ENCODE measurements at places on chromosomes 11 and 22. TPM values are rescaled to one million over a fixed set of nuclear protein-coding genes. Genes with fewer than 3 reads are reported as not detected.

The EIF3D gene
- polyA plus RNA-seq: 407 TPM

The SLC35E4 gene
- polyA plus RNA-seq: 2.3 TPM

The CARNS1 gene
- polyA plus RNA-seq: not detected

The MICALL1 gene
- polyA plus RNA-seq: 42.8 TPM

The PRAME gene
- polyA plus RNA-seq: 0.06 TPM

The SPTY2D1 gene
- 15.6 TPM for polyA plus RNA-seq

The PDGFD gene
- 0.27 TPM for polyA plus RNA-seq

The NXPE1 gene
- polyA plus RNA-seq: not detected

The ST14 gene
- polyA plus RNA-seq: 45.8 TPM

The MMP13 gene
- not detected for polyA plus RNA-seq

The CEP126 gene
- 3.4 TPM for polyA plus RNA-seq

The KCNE3 gene
- polyA plus RNA-seq: not detected

The ZNF215 gene
- 3.3 TPM for polyA plus RNA-seq

The UBQLN3 gene
- not detected for polyA plus RNA-seq

The DEPDC7 gene
- 15.5 TPM for polyA plus RNA-seq

The ATXN10 gene
- 238 TPM for polyA plus RNA-seq

The OR52J3 gene
- polyA plus RNA-seq: not detected

The ALG9 gene
- polyA plus RNA-seq: 27.2 TPM

The DDIAS gene
- polyA plus RNA-seq: 8.7 TPM

The CARD16 gene
- polyA plus RNA-seq: 16.6 TPM

The CSNK2A3 gene
- polyA plus RNA-seq: 1.8 TPM

The POTEH gene
- not detected for polyA plus RNA-seq

The OR5P2 gene
- 0.06 TPM for polyA plus RNA-seq

The NADSYN1 gene
- polyA plus RNA-seq: 82.2 TPM

The KCTD14 gene
- polyA plus RNA-seq: 2.1 TPM

The THRSP gene
- not detected for polyA plus RNA-seq

The TOB2 gene
- polyA plus RNA-seq: 14.5 TPM

The TRMT112 gene
- 408 TPM for polyA plus RNA-seq

The TIMM8B gene
- 91.7 TPM for polyA plus RNA-seq

The ANAPC15 gene
- polyA plus RNA-seq: 70.9 TPM

The MS4A7 gene
- not detected for polyA plus RNA-seq

The IFITM10 gene
- polyA plus RNA-seq: 0.14 TPM

The TRIM49D2 gene
- not detected for polyA plus RNA-seq

The GLYATL1B gene
- polyA plus RNA-seq: not detected

The DKK3 gene
- 712 TPM for polyA plus RNA-seq

The PAX6 gene
- polyA plus RNA-seq: 0.15 TPM

The GLB1L3 gene
- 3.0 TPM for polyA plus RNA-seq
